Lung (tissue), 17 donors: ENCODE measurements at places on chromosomes 11 and 22. TPM values are rescaled to one million over a fixed set of nuclear protein-coding genes. Genes with fewer than 3 reads are reported as not detected.

- peak; percentile 72 for DNase-seq
Observed at GRCh38 chr11:74255741-74256375, 55.6 kb downstream of the P4HA3 start.

DNA sequence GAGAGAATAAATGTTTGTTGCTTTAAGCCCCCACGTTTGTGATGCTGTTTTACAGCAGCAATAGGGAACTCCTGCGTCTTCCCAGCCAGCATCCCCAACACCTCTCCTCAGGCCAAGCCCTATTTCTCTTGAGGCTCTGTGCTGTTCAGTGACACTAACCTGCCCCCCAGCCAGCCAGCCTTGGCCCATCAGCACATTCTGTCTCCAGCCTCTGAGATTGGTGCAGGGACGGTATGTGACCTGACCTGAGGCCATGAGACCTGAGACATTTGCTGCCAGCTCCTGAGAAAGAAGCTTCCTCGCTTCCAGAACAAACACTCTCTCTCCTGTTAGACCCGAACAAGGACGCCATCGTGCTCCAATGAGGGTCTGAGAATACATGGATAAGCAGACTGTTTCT lies 38.5 kb upstream of the SLC35C1 start:
- DNase-seq, result no peak

GRCh38 chr11:40302669-40303068 lies 1156.8 kb downstream of the LRRC4C start:
- DNase-seq, result peak; percentile 77

DNA sequence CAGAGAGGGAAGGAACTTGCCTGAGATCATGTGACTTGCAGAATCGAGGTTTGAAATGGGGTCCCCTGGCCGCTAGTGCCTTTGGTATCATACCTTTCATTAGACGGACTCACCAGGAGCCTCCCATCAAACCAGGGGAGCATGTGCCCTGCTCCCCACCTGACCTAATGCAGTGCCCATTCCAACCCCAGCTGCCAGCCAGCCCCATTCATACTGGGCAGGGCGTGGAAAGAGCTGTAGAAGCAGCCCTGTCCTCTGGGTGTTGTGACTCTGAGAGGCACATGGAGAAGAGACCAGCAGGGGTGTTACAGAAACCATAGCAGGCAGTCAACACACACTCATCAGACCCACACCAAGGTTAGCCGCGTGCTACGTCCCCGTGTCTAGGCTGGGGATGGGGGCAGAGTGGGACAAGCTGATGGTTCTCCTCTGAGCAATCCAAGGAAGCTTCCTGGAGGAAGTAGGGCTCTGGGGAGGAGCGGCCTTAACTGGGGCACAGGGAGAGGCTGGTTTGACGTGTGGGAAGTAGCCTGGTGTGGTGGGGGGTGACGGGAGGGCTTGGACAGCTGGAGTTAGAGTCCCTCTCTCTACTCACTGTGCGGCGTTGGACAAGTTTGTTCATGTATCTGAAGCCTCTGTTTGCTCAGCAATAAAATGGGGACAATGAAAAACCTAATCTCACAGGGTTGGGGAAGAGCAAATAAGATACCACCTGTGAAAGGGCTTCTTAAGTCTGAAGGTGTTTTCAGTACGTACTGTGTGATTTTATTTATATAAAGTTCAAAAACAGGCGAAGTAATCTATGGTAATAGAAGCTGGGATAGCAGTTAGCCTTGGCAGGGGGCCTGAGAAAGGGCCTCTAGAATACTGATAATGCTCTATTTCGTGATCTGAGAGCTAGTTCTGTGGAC lies 14.0 kb downstream of the GRIK4 start:
- peak; percentile 68 for DNase-seq

GRCh38 chr22:30566125-30566524 lies 8.3 kb downstream of the GAL3ST1 start:
- no peak for DNase-seq

GRCh38 chr11:47391077-47391583 lies 12.8 kb upstream of the SPI1 start:
- DNase-seq, result no peak

GRCh38 chr11:124898263-124898680 lies 607 bp upstream of the ROBO4 start:
- DNase-seq, result no peak

GRCh38 chr22:37433786-37434185 lies 6.5 kb upstream of the ELFN2 start:
- no peak for DNase-seq

DNA sequence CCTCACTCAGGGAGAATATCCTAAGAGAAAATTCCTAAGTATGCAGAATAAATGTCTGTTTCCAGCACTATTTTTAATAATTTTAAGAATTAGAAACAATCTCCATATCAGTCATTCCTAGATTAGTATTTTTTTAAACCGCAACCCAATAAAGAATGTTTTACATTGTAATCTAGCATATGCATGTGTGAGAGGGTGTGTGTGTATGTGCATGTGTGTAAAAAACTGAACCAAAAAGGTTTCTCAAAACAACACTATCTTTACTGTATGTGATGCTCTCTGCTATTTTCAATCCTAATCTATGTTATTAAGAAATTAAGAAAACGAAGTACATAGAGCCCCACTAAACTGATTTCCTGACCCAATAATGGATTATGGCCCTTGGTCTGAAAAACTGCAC lies 90.6 kb upstream of the AKIP1 start:
- DNase-seq, result no peak

Gene DEFB131B
- total RNA-seq, result not detected

Gene SLC3A2
- total RNA-seq, result 151 TPM

Gene HBG2
- 8.2 TPM for total RNA-seq

Gene CTSF
- total RNA-seq, result 39.6 TPM

Gene GRAP2
- 6.9 TPM for total RNA-seq

Gene CCDC188
- total RNA-seq, result 4.0 TPM

Gene APOBEC3A
- 6.2 TPM for total RNA-seq

Gene TRIM49D2
- not detected for total RNA-seq
